ENCODE measurements at places on chromosomes 13 and 19.

DNA sequence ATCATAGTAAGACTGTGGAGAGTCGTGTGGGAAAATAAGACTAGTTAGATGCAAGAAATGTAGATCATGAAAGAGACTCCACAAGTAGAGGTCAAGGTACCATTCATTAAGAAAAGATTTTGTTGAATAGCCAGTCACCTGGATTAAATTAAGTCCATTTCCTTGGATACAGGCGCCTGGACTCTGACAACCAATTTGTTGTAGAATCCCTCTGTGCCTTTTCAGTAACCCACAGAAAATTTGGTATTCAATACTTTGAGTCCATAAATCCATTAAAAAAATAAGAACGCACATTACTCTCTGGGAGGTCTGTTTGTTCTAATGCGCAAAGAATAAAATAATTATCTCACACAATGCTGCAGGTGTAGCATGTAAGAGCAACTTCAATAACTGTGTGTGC, 469.4 kb downstream of the KLF12 start:
- no peak for DNase-seq

DNA sequence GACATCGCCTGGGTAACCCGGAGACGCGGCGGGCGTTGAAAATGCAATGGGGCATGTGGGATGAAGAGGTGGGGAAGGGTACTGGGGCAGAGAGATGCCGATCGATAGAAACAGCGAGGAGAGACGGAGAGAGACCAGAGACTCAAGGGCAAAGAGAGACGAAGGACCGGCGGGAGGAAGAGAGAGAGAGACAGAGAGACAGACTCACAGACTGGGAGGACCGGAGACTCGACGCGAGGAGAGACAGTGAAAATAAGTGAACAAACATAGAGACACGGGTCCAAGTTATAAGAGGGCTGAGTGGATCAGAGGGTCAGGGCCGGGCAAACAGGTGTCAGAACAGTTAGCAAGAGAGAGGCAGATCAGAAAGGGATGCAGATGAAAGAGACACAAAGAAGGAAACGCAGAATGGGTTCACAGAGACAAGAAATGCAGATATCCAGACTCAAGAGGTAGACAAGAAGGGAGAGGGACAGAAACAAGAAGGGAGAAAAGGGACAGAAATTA, 576 bp upstream of the MZF1 start:
- no peak for DNase-seq

DNA sequence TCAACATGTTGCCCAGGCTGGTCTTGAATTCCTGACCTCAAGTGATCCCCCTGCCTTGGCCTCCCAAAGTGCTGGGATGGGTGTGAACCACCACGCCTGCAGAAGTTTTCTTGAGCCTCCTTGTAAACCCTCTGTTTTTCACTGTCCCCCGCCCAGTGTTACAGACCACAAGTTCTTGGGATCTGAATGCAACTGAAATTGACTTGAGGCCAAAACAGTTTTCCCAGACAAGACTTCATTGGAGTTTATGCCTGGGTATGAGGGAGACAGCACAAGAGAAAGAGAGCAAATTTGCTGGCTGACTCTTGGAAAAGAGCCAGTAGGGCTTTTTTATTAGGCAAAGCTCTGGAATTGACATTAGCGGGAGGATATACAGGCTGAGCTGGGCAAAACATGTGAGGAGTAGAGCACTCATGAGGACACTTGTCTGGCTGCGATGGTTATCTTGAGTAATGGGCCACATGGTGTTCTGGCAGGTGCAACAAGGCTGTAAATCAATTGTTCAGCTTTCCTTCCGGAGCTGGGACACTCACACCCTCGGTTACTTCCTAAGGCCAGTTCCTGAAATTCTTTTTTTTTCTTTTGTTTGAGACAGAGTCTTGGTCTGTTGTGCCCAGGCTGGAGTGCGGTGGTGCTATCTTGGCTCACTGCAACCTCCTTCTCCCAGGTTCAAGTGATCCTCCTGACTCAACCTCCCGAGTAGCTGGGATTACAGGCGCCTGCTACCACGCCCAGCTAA, 12.7 kb upstream of the HNRNPL start:
- no peak for DNase-seq

DNA sequence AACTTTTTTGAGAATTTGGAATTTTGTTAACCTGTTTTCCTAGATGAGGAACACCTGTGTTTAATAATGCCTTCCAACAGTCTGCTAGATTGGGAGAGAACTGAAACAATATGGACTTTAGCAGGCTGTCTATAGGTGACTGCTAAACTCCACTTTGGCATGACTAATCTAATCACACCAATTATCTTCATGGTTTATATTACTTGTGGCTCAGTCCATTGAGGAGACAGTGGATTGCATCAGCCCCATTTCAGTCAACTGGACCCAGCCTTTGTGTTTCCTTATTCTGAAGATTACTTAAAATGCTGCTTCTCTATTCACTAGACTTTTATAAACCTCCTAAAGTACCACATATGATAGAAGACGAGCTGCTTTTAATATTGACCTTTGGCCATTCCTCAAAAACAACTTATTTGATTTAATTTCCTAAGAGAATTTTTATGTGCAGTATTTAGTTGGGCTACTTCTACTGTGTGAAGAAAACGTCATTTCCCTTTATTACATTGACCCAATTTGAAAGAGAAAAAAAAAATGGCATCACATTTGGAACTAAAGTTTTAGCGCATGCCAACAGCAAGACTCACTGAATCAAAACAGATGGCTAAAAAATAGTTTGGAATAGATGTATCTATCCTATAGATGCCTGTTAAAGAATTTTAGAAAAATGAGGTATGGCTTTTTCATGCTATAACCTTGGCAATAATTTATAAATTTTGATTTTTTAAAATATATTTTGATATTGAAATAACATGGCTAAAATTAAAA, 295.8 kb downstream of the NDFIP2 start:
- DNase-seq: no peak

DNA sequence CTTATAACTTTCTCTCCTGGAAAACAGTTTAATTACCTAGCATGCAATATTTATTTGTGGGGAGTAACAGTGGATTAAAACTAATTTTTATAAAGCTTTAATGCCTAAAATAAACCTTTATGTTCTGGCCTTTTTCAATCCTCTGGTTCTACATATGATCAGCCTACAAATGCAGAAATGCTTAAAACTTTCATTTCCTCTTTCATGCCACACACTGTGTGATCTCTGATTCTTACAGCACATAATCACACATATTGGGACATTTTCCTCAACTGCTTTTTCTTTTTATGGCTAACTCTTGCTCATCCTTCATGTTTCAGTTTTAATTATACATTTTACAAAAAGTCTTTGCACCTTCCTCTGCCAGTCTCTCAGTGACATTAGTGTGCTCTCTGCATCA, 910.8 kb upstream of the SLITRK6 start:
- DNase-seq: no peak

DNA sequence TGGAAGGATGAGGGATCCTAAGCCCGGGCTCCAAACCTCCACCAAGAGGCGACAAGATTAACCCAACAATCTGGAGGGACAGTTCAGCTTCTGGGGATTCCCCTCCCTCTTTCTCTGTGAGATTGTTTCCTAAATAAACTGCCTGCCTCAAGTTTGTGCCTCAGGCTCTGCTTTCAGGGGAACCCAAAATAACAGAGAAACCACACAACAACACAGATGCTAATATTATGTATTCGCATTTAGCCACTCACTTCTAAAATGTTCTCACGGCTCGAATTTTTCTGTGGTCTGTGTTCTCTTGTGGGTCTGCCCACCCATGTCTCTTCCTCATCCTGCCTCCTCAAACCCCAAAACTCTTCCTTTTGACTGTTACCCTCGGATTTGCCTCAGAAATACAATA, 1381.1 kb upstream of the SLC10A2 start:
- DNase-seq: no peak

DNA sequence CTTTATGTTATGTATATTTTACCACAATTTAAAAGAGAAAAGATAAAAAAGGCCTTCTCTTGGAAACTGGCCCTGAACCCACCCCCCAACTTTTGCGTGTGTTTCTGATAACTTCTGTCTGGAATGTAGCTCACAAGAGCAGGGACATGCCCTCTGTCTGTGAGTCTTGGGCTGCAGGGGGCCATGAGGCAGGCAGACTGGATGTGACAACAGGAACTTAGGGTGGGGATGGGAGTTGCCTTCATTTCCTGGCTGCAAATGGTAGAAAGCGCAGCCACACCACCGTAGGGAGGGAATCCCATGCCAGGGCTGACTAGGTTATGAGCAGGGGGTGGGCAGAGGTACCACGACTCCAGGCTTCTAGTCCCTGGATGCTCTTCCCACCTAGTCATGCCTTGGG, 21.9 kb downstream of the CILP2 start:
- no peak for DNase-seq

DNA sequence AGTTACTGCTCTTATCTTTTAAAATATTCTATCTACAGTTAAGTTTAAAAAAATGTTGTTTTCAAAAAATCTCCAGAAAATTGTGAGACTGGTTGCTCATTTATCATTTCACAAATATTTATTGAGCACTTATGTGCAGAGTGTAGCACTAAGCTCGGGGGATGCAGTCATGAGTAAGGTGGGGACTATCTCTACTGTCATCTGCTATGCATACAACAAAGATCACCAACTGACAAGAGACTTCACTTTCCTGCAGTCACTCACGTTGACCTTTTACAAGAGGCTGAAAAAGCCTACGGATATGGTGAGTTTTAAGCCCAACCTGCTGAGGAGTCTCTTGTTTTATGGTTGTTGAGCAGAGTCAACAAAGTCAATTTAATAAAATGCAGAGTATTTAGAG, 392.5 kb downstream of the KLF12 start:
- no peak for DNase-seq

DNA sequence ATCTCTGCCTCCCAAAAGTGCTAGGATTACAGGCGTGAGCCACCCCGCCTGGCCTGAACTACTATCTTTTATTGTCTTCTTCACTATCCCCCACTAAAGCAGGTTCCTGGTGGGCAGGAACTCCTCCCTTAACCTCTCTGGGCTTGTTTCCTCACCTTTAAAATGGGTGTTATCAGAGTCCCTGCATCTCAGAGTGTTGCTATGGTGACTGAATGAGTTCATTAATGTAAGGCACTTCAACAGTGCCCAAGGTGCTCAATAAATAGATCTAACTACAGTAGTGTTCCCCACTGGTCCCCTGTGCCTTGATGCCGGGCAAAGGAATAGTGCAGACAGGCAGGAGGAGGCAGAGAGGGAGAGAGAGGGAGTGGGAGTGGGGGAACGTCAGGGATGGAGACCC, 20.5 kb downstream of the CCDC97 start:
- DNase-seq: no peak
